ENCODE measurements at places on chromosomes 7 and 10.

- DNase-seq = no peak
These were observed 175.6 kb downstream of the CHCHD3 start for GRCh38 chr7:132906193-132906835.

DNA sequence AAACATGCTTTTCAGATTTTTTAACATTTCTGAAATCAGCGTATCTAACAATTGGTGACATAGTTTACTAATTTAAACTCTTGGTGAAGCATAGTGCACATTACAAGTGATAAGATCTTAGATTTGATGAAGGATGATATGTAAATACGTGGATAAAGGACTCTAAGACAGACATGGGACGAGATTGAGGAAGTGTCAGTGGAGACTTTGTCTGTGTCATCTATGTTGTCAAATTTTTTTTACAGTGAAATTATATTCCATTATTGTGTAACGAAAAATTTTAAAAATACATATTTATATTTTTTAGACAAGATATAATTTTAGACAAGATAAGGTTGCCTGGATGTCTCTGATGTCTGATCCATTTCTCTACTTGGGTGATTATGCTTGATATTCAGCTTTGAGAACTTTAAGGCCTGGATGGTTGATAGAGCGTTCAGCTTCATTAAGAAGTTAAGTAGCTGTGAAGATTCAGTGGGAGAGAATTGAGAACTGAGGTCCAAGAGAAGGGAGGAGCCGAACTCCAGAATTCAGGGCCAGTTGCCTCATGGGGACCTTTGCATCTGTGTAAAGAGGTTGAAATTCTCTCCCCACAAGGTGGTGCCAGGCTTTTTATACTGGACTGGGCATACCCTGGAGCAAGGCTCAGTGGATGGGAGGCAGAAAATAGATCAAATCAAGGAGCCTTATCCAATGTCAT lies 62.7 kb downstream of the KAT6B start:
- DNase-seq = no peak

- DNase-seq = no peak
These were observed 3.6 kb downstream of the GDI2 start for GRCh38 chr10:5809527-5810154.

- no peak for DNase-seq
These were observed 289.9 kb upstream of the CELF2 start for GRCh38 chr10:10727812-10728211.

- no peak for DNase-seq
These were observed 483.0 kb upstream of the C7orf33 start for GRCh38 chr7:148107443-148108127.

DNA sequence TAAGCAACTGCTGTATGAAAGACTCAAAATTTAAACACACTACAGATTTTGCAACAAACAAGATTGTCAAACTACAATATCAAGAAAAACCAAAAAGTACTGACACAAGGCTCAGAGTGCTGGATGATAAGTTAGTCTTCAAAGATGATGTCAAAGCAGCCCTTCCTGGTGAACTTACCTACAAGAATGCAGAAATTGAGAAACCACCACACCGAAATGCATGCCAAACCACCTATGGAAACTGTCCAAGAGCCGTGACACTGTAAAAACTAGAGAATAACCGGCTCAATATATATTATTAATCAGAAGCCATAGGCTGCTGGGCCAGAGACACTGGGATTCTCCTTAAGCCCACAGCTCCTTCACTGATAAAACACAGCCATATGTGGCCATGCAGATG lies 25.3 kb downstream of the DENND11 start:
- DNase-seq = peak; percentile 28

DNA sequence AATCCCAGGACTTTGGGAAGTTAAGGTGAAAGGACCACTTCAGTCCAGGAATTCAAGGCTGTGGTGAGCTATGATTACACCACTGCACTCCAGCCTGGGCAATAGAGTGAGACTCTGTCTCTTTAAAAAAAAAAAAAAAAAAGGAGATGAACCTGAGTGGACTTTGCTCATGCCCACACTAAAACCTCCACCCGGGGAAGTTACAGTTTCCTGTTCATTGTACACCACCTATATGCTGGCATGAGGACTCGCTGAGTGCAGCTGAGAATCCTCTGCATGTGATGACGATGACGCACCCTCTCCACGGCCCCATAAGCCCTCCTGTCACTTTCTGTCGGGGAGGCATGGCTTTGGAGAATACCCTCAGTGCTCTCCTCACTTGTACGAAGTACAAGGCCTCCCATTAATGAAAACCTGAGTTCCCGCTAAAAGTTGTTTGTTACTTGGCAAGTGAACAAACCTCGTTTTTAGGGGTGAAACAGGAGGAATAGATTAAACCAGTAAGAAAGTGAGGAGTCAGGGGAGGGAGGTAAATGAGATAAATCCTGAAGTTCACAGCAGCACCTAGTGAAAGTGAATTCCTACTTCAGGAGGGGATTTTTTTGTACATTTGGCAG lies 15.9 kb downstream of the TMEM176B start:
- DNase-seq = no peak

GRCh38 chr7:92872701-92873100 lies 36.3 kb upstream of the CDK6 start:
- DNase-seq = no peak

DNA sequence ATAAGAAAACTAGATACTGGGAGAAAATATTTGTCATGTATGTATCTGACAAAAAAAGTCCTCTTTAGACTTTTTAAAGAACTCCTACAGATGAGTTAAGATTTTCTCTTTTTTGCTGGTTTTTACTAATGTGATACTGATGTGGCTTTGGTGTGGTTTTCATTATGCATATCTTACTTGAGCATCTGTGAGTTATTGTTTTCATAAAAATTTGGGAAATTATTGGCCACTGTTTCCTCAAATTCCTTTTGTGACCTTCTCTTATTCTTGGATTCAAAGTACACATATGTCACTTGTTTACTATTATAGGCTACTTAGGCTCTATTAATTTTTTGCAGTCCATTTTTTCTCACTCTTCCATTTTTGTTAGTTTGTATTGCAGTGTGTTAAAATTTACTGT lies 89.0 kb downstream of the PPP1R9A start:
- no peak for DNase-seq

GRCh38 chr7:128902761-128903585 lies 7.5 kb downstream of the KCP start:
- no peak for DNase-seq

DNA sequence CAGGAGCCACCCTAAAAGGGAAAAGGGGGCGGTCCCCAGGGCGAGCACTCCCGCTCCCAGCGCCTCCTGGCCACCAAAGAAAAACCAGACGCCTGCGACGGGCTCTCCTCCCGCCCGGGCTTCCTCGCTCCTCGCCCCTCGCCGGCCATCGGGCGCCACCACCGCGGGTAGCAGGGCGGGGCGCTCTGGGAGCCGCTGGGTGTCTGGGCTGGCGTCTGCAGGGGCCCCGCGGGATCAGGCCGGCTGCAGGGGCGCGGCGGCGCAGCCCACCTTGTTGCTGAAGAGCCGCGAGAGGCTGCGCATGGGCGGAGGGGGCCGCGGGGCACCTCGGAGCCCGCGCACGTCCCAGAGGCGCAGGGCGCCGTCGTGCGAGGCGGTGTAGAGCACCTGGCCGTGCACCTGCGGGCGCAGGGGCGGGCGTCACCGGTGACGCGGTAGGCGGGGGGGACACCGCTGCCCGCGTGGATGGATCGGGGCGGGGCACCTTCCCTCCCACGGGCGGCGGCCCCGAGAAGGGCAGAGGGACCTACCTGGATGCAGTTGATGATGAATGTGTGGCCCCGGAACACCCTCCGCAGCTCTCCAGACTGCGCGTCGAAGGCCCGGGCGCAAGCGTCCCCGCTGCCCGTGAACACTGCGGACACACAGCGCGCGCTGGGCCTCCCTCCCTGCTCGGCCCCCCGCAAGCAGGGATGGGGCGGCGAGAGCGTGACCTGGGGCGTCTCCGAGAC lies 28.3 kb downstream of the WDR86 start:
- DNase-seq = no peak

DNA sequence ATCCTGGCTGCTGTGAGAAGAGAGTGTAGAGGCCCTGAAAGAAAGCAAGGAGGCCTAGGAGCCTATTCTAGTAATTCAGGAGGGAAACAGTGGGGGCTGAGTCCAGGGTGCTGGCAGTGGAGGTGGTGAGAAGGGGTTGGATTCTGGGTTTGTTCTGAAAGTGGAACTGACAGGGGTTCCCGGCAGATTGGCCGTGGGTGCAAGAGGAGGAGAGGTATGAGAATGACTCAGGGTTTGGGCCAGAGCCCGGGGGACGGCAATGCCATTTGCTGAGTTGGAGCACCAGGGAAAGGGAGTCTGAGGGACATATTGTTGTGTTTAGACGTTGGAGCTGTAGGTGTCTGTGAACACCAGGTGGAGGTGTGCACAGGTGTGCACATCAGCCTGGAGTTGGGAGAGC lies 38.5 kb downstream of the NPTX2 start:
- no peak for DNase-seq

GRCh38 chr10:124589491-124590041 lies 127.9 kb downstream of the LHPP start:
- no peak for DNase-seq

GRCh38 chr10:131123496-131123895 lies 188.0 kb downstream of the TCERG1L start:
- no peak for DNase-seq

GRCh38 chr10:103990531-103990930 lies 23.6 kb downstream of the SLK start:
- DNase-seq = no peak

- no peak for DNase-seq
These were observed 290.1 kb upstream of the ZNF32 start for GRCh38 chr10:43938810-43939209.

GRCh38 chr7:121140790-121141189 lies 152.3 kb downstream of the CPED1 start:
- no peak for DNase-seq

DNA sequence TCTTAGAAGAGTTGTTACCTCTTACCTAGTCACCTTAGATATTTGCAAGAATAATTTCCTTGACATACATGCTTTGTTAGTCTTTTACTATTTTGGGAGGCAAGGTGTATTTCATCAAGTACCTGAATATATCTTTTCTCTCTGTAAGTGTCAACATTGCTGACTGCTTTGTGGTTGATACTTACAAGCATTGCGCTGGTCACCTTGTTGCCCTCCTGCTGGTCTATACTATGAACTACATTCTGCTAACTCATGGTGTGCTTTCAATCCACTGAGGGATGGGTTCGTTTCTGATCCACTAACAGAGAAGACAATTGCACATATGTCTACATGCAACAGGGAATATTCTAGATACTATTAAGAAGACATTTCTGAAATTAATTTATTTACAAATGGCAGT lies 837.8 kb upstream of the COBL start:
- no peak for DNase-seq

GRCh38 chr7:128672927-128673517 lies 930 bp downstream of the GARIN1A start:
- no peak for DNase-seq

DNA sequence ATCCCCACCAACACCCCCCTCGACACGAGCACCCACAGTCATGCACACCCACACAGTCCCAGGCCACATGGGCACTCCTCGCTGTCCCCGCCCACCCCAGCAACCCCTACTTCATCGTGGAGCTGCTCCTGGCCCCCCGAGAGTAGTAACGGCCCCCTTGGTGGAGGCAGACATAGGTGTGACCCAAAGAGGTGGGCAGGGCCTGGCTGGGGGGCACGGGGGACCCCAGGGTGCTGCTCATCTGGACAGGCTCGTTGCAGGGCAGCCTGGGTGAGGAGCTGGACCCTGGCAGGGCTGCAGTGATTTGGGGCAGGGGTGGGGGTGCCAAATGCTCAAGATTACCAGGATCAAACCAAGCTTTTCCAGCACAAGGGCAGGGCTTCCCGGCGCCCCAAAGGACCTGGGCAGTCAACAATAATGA lies 42.4 kb upstream of the ZMIZ1 start:
- DNase-seq = no peak

GRCh38 chr10:98267894-98268693 lies at the start of gene LOXL4:
Gene LOXL4, minus strand, starts transcription at chr10:98268194. Its CDS starts 5,175 bp downstream, at chr10:98263019.
- no peak for DNase-seq

DNA sequence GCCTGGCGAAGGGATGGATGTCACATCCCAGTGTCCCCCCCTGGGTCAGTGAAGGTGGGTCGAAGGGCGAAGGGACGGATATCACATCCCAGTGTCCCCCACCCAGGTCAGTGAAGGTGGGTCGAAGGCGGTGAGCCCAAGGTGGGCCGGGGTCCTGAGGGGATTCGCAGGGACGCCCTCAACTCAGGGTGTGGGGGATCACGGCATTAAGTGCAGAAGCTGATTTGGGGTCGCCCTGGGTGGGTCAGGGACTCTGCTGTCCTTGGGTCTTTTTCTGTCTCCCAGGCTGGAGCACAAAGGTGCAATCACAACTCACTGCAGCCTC lies 21.9 kb downstream of the ADAP1 start:
- DNase-seq = no peak

DNA sequence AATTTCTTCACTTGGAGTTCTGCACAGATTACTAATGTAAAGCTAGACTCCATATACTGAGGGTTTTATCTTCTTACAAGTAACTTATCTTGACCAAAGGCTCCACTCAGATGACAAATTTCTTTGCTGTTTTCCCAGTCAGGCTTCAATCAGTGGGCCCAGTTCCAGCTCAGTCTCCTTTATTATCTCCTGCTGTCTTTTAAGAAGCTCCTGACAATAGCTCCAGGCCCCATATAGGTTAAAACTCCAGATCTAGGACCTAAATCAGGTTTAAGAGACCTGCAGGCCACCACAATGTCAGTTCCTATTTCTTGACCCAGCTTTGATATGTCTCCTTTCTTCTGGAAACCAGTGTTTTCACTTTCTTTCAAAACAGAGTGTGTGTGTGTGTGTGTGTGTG lies 165.2 kb downstream of the RELN start:
- DNase-seq = no peak

DNA sequence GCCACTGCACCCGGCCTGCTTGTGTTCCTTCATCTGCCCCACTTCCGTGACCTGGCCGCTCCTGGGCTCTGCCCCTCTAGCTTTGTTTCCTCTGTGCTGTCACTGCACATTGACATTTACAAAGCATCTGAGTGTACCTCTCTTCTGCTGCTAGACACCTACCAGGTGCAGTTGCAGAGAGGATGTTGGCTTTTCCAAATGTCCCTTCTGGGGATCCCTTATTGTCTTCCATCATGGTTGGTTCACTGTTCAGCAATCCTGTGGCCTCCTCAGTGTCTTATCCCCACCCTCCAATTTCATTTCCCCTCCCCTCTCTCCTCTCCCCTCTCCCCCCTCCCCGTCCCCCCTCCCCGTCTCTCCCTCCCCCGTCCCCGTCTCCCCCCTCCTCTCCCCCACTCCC lies 13.8 kb downstream of the VWA2 start:
- no peak for DNase-seq

- no peak for DNase-seq
These were observed 97.7 kb downstream of the TAF3 start for GRCh38 chr10:7915923-7916536.

DNA sequence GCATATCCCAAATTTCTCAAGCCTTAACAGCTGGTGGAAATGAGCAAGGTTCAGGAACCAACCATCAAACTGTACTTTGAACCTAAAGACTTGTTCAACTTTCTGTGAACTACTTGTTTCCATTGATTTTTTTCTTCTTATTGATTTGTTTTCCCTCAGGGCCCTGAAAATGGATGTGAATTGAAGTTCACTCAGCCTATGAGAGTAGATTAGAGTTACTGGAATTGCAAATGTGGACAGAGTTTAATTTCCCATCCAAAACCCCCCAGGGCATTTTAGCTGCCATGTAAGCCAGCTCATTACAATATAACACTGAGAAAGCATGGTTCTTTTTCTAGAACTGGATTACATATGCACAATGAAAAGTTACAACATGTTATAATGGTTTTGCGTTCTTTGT lies 1105.7 kb downstream of the REEP3 start:
- DNase-seq = no peak

GRCh38 chr7:48755061-48755555 lies 169.2 kb upstream of the CDC14C start:
- DNase-seq = no peak

Data from AML-193 (cell line).